ENCODE measurements at places on chromosomes 4 and X. TPM values are rescaled to one million over a fixed set of nuclear protein-coding genes. Genes with fewer than 3 reads are reported as not detected.

DNA sequence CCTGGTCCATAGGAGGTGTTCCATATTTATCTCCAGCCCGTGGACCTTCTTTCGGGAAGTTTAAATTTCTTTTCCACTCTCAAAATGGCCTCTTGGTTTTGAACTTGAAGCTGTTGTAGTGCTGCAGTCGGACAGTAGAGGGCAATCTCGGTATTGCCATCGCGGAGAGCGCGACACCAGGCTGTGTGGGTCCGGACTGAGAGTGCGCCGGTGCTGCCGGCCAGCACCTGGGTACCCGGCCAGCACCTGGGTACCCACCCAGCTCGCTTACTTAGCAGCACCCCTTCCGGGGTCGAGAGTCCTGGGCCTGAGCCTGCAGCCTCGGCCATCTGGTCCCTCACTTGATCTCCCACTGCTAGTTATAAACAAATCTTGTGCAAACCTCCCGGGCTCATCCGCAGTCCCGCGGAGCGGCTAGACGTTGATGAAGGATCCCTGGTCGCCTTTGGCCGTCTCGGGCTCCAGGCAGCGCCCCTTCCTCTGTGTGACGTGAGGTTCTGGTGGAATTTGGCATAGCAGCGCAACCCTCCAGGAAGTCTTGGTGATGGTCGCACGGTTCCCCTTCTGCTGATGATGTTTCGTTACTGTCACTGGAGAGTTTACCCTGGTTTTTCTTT is 18.0 kb downstream of the FAM9A start:
- DNase-seq, result peak; percentile 1

The NLGN3 gene
- 0.83 TPM for total RNA-seq

DNA sequence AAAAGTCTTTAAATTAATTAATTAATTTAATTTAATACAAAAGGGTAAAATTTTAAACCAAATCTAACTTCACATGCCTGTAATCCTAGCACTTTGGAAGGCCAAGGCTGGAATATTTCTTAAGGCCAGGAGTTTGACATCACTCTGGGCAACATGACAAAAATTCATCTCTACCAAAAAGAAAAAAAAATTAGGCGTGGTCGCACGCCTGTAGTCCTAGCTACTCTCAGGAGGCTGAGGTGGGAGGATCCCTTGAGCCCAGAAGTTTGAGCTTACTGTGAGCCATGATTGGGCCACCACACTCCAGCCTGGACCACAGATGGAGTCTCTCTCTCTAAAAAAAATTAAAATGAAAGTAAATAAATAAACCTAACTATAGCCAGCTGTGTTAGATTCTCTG is 39.2 kb upstream of the ANTXR2 start:
- peak; percentile 66 for DNase-seq

- no peak for DNase-seq
These were observed 94.9 kb downstream of the SLC39A8 start for GRCh38 chr4:102250341-102250740.

DNA sequence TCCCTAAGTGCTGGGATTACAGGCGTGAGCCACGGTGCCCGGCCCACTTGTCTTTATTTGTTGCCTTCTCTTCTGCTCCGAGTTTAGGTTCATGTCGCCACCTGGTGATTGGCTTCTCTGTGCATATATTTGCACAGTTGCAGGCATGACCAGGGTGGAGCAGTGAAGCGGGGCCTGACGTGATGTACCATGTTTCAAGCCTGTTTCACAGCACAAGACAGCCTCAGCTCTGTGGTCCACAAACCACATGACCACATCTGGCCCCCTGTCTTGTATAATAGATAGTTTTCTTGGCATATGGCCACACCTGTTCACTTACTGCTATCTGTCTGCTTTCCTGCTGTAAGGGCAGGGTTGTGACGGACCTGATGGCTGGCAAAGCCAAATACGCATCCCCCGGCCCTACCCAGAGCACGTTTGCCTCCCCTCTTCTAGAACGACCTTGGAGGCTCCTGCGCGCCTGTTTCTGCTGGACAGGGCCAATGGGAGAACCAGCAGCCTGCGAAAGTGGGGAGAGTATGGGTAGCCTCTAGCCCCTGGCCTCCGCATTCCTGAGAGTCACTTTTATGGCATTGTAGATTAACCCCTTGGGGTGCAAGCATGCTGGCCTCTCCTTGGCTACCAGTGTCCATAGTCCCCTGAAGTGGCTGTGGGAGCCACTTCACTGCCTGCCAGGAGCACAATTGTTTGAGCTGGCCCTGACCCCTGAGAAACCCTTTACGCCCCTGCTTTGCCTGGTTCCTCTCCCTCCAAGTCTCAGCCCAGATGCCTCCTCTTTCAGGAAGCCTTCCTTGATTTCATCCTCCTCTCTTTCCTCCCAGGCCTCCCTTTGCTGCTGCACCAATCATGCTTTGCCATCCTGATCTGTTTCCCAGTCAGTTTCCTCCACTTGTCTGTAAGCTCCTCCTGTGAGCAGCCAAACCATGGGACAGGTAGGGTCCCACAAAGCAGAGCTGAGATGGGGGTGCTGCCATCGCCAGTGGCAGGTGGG is 6.0 kb upstream of the SH3TC1 start:
- DNase-seq, result peak; percentile 53

DNA sequence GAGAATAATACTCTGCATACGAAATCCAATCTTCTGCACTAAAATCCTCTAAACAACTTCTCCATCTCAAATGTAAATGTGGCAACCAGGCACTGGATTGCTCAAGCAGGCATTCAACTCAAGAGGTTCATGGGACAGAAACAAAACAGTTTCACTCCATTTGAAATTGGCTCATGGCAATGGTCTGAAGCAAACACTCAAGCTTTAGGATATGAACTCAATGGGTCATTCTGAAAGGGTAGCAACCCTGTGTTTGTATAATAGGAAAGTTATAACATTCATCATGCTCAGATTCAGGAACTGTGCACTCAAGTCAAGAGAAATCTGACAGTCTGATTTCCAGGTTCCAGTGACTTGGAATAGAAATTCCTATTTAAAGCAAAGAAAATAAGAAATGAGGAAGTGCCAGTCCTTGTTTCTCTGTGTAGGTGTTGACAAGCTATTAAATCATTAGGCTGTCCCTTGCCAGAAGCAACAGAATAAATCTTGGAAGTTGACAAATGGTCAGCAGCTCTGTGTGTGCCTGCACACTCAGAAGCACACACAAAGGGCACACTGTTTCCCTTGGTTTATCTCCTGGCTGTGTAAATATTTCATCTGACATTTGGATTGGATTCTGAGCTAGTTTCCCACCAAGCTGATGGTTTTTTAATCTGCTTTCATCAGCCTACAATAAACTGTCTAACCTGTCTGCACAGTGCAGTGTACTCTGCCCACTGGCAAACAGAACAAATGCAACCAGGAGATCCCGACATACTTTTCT is 75.9 kb upstream of the CITED1 start:
- DNase-seq, result peak; percentile 12

The OPRPN gene
- total RNA-seq, result not detected

The TRIM2 gene
- 70.4 TPM for total RNA-seq

DNA sequence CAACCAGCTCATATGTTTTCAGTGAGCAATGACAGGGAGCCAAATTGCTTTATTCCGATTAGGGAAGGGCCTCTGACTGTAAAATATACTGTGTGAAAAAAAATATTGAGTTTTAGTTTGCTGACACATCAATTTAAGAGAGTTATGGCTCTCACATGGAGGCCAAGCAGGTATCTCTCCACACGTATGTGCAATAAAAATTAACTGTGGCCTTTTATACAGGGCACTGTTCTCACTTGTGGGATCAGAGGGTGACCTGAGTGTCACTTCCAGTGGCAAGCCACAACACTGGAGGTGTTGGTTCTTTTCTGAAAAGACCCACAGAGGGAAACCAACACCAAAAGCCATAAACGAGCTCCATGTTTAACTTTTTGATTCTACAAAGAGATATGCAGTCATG is 462.8 kb downstream of the MID1IP1 start:
- no peak for DNase-seq

DNA sequence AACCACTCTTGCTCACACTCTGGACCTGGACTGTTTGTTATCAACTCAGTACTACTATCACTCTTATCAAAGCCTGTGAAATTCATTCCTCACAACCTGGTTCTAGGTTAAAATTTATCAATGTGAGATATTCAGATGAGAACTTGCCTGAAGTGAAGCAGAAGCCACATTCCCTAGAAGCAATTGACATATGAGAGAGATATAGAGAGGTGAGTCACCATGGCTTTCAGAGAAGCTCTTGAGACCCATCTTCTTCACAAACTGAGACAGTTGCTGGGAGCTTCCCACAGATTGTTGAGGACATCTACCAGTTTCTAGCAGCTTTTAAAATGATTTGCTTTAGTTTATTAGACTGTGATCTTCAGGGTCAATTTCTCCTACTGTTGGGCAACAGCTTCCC is 316.9 kb upstream of the TET2 start:
- DNase-seq, result no peak

The FATE1 gene
- total RNA-seq, result not detected

- DNase-seq, result peak; percentile 62
These were observed 152.4 kb upstream of the SPIN4 start for GRCh38 chrX:63503541-63503940.
